Stimulated activated CD8-positive, alpha-beta memory T cell treated with anti-CD3 and anti-CD28 coated beads, Interleukin-15, amount 100 ng/mL, for 1 hour (primary cell): ENCODE measurements at places on chromosomes 5 and 9.

- no peak for DNase-seq
Observed at GRCh38 chr5:54703565-54704255, 186.2 kb downstream of the SNX18 start.

DNA sequence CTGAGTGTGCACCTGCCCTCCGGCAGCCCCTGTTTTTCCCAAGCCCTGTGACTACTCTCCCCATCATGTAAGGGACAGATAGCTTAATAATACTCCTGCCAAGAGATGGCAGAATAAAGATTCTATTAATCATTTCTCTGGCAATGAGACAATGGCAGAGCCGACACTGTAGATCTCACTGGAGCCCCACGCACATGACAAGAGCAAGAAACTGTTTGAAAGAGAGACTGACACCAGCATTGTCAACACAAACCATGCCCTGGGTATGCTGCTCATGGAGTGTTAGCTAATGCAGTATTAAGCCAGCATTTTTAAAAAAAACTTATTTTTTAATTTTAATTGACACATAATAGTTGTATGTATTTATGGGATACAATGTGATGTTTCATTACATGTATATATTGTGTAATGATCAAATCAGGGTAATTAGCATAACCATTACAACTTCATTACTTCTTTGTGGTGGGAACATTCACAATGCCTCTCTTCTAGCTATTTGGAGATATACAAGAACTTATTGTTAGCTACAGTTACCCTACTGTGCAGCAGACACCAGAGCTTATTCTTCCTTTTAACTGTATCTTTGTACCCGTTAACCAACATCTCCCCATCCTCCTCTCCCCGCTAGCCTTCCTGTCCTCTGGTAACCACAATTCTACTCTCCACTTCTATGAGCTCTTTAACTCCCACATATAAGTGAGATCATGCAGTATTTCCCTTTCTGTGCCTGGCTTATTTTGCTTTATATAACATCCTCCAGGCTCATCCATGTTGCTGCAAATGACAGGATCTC lies 31.5 kb upstream of the SEMA4D start:
- DNase-seq: no peak

GRCh38 chr5:168813184-168813968 lies 234.2 kb upstream of the PANK3 start:
- DNase-seq: no peak

GRCh38 chr5:112693301-112693700 lies 44.4 kb upstream of the APC start:
- DNase-seq: no peak

GRCh38 chr9:81489046-81489445 lies 200.3 kb downstream of the TLE1 start:
- DNase-seq: no peak

DNA sequence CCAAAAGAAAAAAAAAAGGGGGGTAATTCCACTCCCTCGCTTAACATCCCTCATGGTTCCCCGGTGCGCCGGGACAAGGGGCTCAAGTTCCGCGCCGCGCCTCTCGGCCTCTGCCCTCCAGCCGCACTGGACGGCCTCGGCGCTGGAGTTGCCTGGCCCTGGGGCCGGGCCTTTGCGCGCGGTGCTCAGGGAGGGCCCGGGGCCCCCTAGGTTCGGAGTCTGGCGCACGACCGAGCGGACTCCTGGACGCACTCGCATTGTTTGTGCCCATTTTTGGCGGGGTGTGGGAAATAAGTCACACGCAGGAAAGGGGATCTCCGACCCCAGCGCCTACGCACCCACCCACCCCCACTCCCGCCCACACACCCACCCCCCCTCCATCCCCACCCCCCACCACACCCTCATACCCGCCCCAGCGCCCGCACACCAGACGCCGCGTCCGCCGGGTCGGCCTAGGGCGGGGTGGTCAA lies 381 bp downstream of the MED22 start:
- no peak for DNase-seq

DNA sequence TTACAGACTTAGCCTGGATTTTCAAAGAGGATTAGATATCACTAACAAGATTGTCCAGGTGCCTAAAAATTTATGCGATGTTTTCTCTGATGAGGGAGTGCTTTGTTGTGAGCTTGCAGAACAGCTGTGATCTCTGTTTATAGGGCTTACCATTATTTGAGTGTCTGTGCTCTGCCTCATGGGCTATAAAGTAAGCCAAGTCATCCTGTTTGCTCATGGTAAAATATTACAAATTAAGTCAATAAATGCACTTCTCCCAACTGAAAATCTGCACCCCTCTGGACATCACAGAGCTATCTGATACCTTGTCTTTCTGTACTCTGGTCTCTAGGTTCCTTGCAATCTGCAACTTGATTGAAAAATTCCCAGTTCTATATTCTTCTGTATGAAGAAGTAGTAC lies 293.4 kb upstream of the ACTBL2 start:
- no peak for DNase-seq

GRCh38 chr9:9790216-9790872 lies 822.5 kb downstream of the PTPRD start:
- DNase-seq: no peak

DNA sequence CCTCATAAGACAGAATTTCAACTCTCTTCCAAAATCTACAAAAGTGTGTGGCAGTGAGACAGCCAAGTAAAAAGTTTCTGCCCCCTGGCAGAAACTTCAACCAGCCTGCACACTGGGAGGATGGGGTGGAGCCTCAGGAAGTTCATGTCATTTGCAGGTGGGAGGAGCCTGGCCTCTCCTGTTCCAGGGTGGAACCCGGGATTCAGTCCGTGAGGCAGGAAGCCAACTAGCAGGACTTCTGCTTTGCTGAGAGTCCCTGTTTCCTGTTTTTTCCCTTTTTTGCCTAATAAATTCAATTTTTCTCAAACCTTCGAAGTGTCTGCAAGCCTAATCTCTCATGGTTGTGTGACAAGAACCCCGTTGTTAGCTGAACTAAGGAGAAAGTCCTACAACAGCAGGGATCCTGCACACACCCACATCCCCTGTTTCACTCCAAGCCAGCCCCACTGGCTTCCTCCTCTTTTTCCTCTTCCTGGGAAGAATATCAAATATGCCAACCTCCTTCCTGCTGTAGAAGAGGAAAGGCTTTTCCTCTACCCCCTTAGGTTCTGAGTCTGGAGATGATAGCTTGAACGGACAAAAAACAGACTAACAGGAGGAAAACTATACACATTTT lies 69.3 kb downstream of the ALDH7A1 start:
- DNase-seq: no peak

DNA sequence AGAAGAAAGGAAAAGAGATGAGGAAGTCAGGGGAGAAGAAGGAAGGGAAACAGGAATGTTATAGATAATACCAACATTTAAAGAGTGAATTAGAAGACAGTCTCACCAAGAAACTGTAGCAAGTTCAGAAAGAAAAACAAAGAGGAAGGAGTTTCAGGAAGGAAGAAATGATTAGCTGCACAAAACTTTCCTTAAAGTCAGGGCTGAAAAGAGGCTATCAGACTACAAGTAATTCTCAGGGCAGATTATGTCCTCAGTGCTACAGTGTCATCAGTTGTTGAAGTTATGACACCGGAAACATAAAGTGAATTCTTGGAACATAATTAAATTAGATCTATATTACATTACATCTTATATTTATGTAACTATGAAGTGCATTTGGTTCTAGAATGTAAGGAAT lies 226.9 kb downstream of the ARRDC3 start:
- no peak for DNase-seq

DNA sequence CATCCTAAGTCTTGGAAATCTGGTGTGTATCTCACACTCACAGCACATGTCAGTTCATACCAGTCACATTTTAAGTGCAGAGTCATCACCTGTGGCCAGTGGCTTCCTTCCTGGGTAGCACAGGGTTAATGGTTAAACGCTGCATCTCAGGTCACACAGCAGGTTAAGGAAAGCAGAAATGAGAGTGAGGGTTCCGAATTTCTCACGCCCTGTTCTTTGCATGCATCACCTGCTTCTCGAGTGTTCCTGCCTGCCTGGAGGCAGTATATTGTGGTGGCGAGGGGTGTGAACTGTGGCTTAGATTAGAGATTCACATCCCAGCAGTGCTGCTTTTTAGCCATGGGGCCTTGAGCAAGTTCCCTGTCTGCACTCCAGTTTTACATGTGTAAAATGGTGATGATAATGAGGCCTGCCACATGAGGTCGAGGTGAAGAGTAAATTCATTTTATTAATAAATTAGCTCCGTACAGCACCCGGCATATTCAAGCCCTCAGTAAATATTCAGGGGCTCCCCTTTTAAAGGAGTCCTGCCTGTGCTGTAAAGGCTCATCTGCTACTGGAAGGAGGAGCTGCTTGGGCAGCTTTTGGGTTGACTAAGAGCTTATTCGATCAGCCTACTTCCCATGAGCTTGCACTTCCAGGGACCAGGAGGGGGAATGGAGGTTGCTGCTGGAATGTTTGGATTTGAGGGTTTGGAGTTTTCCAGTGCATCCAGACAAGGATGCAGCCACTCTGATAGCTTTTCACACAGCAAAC lies 61.1 kb upstream of the SAP30L start:
- DNase-seq: no peak

GRCh38 chr9:77978086-77978781 lies 53.4 kb downstream of the GNAQ start:
- no peak for DNase-seq

- DNase-seq: no peak
Observed at GRCh38 chr5:154112255-154112654, 73.5 kb downstream of the MFAP3 start.

GRCh38 chr9:137664676-137665075 lies 45.9 kb downstream of the EHMT1 start:
- no peak for DNase-seq

GRCh38 chr5:132664696-132665209 lies 6.8 kb downstream of the IL13 start:
- DNase-seq: no peak

- no peak for DNase-seq
Observed at GRCh38 chr9:5608298-5609225, 20.3 kb upstream of the RIC1 start.

DNA sequence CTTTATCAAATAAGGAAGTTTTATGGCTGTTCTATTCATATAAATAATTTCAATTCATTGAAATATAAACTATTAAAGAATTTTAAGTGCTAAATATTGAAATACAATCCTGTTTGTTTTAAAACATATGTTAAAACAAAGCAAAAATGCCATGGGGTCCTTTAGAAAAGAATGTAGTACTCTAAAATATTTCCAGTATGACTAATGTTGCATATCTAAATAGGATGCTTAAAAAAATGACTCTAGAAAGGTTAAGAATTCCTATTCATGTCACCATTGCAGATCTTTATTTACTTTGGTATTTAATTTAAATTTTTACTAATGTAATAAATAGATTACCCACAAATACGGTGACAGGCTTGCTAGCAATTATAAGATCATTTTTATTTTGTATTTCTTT lies 132.3 kb downstream of the ZNF608 start:
- DNase-seq: no peak

- DNase-seq: no peak
Observed at GRCh38 chr9:21110708-21111576, 30.7 kb downstream of the IFNW1 start.

DNA sequence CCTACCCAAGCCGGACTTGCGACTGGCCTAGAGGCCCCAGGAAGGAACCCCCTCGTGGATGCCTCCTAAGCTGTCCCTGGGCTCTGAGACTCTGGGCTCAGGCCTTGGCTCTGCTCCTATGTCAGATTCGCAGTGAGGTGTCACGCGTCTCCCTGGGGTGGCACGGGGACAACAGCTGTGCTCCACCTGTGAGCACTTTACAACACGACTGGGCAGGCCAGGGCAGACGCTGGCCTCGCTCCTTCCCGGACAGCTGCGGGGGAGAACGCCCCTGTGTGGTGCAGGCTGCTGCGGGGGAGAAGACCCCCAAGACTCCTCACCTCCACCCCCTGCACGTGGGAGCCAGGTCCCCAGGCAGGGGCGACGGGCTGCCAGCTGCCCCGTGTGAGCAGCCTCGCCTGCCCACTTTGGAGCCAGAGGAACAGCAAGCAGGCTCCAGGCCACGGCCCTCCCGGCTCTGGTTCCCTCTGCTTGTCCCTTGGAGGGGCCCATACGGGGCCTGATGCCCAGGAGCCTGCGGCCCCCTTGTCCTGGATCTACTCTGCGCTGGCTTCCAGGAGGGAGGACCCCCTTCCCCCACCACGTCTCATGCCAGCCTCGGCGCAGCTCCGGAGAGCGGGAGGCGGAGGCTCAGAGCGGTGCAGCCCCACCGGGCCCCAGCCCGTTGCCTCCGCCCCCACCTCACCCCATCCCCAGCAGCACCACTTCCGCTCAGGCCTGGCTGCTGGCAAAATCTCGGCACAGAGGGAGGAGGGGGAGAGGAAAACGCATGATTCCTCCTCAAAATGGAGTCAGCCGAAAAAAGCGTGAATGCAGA lies 36.0 kb downstream of the SARDH start:
- DNase-seq: no peak

DNA sequence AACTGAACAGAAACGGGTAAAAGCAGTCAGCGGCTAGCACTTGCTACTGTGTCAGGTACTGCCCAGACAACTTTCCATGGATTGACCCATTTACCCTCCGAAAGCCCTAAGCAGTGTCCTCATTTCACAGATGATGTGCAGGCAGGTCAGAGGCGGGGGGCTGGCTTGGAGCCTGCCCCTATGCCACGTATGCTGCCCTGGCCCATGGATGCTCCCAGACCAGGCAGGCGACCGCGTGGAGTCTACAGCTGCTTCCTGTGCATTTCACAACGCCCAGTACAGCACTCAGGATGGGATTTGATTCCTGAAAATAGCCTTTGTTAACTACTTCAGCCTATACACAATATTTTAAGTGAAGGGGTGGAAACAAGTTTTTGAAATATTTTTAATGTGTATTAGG lies 202.9 kb downstream of the NXNL2 start:
- no peak for DNase-seq

DNA sequence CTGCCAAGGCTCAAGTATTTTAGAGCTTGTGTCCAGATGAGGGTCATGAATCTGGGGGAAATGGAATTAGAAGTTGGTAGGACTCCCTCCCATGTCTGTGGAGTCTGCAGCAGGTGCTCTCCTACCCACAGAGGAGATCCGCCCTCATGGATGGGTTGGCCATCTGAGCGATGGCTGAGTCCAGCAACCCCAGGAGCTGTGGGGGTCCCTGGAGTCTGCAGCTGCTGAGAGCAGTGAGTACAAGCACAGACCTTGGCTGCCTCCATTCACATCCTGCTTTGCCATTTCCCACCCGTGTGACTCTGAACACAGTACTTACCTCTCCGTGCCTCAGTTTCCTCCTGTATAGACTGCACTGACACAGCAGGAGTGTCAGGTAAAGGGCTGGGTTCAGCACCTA lies 25.8 kb upstream of the SYNPO start:
- no peak for DNase-seq

DNA sequence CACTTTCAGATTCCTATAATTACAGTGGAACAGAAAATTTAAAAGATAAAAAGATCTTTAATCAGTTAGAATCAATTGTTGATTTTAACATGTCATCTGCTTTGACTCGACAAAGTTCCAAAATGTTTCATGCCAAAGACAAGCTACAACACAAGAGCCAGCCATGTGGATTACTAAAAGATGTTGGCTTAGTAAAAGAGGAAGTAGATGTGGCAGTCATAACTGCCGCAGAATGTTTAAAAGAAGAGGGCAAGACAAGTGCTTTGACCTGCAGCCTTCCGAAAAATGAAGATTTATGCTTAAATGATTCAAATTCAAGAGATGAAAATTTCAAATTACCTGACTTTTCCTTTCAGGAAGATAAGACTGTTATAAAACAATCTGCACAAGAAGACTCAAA lies 29.5 kb downstream of the ZFYVE16 start:
- no peak for DNase-seq

- no peak for DNase-seq
Observed at GRCh38 chr5:170388818-170389549, at the start of gene KCNMB1. TSS of gene KCNMB1 (minus strand) at chr5:170389367. CDS start at chr5:170385447, 3,920 bp downstream.

- DNase-seq: no peak
Observed at GRCh38 chr5:151464101-151464500, 16.7 kb downstream of the SLC36A1 start.
